Stimulated activated CD8-positive, alpha-beta memory T cell treated with anti-CD3 and anti-CD28 coated beads, Interleukin-15, amount 100 ng/mL, for 4 hours (primary cell): ENCODE measurements at places on chromosomes 13 and 19.

- no peak for DNase-seq
These were observed at the start of gene F10 for GRCh38 chr13:113122550-113123225. Gene F10 (plus strand): TSS chr13:113122799. CDS start chr13:113122856, 57 bp downstream.

GRCh38 chr13:39144941-39145533, 106.8 kb downstream of the NHLRC3 start:
- no peak for DNase-seq

DNA sequence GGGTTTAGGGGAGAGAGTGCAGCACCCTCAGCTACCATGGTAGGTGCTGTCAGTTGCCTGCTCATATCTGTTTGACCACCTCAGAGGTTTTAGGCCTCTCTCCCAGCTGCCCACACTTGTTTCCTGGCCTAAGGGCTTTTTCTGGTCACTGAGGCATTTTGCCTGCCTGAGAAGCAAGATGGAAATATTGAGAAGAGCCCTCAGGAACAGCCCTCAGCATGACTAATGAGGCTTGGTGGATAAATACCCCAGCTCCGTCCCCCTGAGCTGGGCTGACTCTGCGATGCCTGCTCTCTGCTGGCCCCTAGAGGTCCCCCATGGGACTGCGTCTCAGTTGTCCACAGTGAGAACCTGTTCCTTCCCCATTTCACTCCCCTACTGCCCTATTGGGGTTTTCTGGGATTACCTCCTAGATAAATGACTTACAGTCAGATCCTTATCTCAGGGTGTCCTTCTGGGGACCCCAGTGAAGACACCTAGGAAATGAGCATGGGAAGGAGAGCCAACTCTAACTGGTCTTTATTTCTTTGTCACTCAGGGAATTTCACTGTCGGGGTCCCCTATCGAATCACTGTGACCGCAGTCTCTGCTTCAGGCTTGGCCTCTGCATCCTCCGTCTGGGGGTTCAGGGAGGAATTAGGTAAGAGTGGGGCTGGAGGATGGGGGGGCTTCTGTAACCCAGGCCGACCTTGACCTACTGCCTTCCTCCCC, 13.3 kb downstream of the PALM3 start:
- peak; percentile 47 for DNase-seq

DNA sequence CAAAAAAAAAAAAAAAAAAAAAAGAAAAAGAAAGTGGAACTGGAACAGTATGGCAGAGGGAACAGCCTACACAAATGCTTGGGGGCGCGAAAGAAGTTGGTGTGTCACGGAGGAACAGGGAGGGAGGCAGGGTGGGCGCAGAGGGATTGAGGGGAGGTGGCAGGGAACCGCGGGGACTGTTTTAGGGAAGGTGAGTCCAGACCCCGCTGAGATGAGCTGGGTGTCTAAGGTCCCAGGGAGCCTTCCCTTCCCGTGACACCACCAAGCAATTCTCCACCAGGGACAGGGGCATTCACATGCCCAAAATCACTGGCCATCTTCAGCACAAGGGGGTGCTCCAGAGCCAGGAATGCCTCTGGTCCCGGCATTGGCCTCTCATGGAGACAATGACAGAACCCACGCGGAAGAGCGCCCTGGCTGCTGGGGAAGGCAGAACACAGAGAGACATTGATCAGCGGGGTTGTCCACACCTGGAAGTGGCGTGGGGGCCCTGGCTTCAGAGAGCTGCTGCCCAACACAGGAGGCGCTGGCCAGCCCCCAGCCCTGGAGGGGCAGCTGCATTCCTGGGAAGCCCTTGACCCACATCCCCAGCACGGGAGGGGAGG, 6.9 kb downstream of the PEAK3 start:
- DNase-seq: no peak

DNA sequence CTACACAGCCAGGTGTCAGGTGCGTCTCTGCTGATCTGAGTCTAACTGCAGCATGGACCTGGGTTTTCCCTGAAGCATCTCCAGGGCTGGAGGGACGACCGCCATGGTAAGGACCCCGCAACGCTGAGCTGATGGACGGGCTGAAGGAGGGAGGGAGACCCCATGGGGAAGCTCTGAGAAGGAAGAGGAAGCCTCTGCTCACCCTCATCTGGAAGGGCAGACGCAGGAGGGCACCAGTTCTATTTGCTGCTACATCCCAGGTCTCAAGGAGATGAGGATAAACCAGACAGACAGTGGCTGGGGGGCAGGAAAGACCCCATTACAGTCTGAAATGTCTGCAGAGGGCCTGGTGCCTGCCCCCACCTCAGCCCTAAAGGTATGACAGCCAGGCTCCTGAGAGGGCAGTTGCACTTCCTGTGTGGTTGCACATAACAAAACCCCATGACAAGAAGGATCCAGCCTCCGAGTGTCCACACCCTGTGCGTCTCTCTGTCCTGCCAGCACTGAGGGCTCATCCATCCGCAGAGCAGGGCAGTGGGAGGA, at the start of gene LILRA2:
Gene LILRA2 (plus strand): TSS at position 461 of the 543 bp plus-strand sequence. CDS start 89 bp downstream, outside the sequence.
- DNase-seq: no peak

GRCh38 chr19:8558325-8558724, 18.9 kb downstream of the MYO1F start:
- DNase-seq: no peak

DNA sequence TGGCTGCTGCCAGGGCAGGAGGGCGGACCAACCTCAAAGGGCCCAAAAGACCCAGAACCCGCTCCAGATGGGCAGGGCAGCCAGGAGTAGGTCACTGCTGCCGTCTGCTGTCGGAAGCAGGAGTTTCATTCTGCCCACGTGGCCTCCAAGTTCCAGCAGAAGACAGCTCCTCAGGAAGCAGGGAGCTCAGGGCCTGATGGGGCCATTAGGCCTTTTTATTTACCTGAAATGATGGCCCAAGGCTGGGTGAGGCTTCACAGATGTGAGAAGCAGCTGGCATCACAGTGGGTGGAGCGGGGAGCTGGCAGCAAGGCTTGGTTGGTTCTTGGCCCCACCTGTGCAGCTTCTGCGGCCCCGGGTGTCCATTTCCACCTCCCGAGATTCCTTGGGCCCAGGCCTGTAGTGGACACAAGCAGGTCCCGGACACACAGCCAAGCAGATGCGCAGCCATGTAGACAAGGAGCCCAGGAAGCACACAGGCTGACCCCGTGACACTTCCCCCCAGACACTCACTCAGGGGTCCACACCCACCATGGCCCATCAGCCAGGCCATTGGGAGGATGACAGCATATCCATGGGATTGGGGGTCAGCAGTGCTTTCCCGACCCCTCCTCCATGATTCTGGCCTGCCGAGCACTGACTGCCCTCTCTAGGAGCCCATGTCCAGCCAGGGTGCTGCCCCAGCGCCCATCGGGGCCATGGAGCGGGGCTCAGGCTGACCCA, 26.4 kb downstream of the C13orf46 start:
- DNase-seq: no peak

GRCh38 chr13:110984798-110985197, 69.9 kb upstream of the ANKRD10 start:
- DNase-seq: no peak

- DNase-seq: no peak
These were observed 12.8 kb downstream of the MOB3A start for GRCh38 chr19:2083174-2083854.

GRCh38 chr13:41061914-41062837, 867 bp downstream of the WBP4 start:
- no peak for DNase-seq

GRCh38 chr13:101757446-101758039, 305.1 kb downstream of the ITGBL1 start:
- no peak for DNase-seq

GRCh38 chr13:31093145-31093885, 68.4 kb downstream of the HSPH1 start:
- no peak for DNase-seq

DNA sequence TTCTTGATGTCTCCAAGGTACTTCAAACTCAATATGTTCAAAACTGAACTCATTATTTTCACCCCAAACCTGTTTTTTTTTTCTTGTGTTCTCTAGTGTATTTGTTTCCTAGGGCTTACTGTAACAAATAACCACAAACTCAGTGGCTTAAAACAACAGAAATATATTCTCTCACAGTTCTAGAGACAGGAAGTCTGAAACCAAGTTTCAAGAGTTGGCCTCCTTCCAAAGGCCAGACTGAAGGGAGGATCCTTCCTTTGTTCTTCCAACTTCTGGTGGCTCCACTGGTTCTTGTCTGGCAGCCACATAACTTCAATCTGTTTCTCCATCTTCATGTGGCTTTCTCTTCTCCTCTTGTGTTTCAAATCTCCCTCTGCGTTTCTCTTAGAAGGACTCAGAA, 62.0 kb upstream of the PDCD5 start:
- DNase-seq: no peak

GRCh38 chr19:6213696-6214641, 65.8 kb downstream of the MLLT1 start:
- no peak for DNase-seq

- DNase-seq: no peak
These were observed 86.9 kb downstream of the CDK8 start for GRCh38 chr13:26340807-26341206.
